ENCODE measurements at places on chromosomes 7 and 10. TPM values are rescaled to one million over a fixed set of nuclear protein-coding genes. Genes with fewer than 3 reads are reported as not detected.

DNA sequence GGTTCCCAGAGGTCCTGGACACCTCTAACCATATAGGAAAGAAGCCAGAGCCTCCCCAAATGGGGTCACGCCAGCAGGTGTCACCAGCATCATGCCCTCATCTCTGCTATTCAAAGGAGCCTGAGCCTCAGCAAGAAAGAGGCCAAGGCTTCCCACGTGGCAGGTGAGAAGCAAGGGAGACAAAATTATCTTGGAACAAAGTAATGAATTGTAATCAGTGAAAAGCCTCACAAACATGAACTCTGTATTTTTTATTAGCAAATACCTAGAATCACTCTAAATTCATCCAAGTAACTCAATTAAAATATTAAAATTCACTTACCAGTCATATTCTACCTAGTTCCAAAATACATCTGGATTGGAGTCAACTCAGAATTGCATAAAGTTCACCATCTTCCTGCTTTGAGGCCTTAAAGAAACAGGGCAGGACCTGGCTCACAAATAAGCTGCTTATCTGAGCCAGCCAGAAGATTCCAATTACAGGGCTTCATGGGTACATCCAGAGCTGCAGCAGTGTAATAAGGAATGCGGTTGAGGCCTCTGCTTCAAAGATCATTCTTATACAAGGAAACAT, 68.7 kb downstream of the SGMS1 start:
- H3K27me3 ChIP-seq, result no peaks in the 10 kb centered on the region
- no peak for DNase-seq
- H3K4me1 ChIP-seq, result no peaks in the 10 kb centered on the region
- H3K4me3 ChIP-seq, result no peak overlapping the region
- H3K36me3 ChIP-seq, result no peaks in the 10 kb centered on the region

- H3K36me3 ChIP-seq, result no peaks in the 10 kb centered on the region
- H3K4me1 ChIP-seq, result no peaks in the 10 kb centered on the region
- no peaks in the 10 kb centered on the region for H3K27me3 ChIP-seq
- DNase-seq, result no peak
Measured at GRCh38 chr7:95794917-95795515, 22.7 kb downstream of the DYNC1I1 start.

BMPER gene
- 2.0 TPM for total RNA-seq

- H3K4me1 ChIP-seq, result no peaks in the 10 kb centered on the region
- no peak for DNase-seq
- H3K27me3 ChIP-seq, result no peaks in the 10 kb centered on the region
Measured at GRCh38 chr7:71482284-71482683, 350.3 kb downstream of the GALNT17 start.

Data from breast epithelium (tissue), 4 donors.